ENCODE measurements at places on chromosomes 2 and 18.
A peak's percentile ranks its signal among the peaks of the same experiment; 100 is the strongest.

DNA sequence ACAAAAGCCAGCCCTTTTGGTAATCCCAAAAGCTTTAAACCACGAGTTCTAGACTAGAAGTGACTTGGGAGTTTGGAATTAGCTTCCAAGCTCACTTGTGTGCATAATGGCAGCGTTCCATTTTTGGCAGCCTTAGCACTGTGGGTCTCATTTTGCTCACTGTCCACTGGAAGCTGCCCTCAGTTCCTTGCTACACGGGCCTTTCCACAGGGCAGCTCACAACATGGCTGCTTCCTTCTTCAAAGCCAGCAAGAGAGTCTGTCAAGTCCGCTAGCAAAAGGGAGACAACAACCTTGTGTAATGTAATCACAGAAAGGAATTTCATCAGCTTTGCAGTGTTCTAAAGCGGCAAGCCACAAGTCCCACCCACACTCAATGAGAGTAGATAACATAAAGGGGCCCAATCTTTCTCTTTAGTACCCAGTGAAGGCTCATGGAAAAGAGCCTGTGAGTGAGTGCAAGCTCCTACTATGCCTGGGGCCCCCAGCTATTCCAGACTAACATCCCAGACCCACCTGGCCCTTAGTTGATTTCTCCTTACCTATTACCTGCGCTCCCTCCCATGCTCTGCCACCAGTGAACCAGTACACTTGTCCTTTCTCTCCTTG, 239.7 kb upstream of the FBXO11 start:
- DNase-seq = no peak

GRCh38 chr2:111202266-111203040, 81.7 kb downstream of the BCL2L11 start:
- DNase-seq = no peak

GRCh38 chr2:236393101-236393500, 128.9 kb upstream of the ASB18 start:
- DNase-seq = no peak

DNA sequence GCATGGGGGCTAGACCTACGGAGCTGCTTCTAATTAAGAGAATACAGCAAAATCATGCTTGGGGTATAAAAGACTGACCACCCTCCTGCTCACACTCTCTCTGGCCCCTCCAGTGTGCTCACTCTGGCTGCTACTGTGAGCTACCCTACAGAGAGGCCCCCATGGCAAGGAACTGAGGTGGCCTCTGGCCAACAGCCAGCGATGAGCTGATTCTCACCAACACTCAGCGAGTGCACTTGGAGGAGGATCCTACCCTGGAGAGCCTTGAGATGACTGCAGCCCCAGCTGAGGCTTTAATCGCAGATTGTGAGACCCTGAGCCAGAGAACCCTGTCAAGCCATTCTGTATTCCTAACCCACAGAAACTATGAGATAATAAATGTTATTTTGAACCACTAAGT, 88.2 kb downstream of the GFPT1 start:
- peak; percentile 67 for DNase-seq

DNA sequence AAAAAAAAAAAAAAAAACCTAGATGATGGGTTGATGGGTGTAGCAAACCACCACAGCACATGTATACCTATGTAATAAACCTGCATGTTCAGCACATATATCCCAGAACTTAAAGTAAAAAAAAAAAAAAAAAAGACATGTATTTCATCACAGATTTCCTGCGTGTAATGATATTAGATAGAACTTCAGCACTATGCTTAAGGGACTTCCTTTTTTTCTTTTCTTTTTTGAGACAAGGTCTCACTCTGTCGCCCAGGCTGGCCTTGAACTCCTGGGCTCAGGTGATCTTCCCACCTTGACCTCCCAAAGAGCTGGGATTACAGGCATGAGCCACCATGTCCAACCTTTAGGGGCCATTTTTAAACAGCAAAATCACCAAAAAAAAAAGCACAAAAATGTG, 42.0 kb downstream of the NEURL3 start:
- DNase-seq = no peak

DNA sequence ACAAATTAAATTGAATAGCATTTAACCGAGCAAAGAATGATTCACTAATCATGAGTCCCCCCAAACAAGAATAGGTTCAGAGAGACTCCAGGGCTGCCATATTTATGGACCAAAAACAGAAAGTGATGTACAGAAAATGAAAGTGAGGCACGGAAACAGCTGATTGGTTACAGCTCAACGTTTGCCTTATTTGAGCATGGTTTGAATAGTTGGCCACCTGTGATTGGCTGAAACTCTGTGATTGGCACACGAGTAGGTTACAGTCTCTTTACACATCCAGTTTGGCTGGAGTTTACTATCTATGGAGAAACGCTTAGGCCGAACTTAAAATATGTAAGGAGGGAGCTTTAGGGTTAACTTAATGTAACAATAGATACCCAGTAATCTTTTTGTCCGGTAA, 27.0 kb upstream of the DPYSL5 start:
- DNase-seq = no peak

DNA sequence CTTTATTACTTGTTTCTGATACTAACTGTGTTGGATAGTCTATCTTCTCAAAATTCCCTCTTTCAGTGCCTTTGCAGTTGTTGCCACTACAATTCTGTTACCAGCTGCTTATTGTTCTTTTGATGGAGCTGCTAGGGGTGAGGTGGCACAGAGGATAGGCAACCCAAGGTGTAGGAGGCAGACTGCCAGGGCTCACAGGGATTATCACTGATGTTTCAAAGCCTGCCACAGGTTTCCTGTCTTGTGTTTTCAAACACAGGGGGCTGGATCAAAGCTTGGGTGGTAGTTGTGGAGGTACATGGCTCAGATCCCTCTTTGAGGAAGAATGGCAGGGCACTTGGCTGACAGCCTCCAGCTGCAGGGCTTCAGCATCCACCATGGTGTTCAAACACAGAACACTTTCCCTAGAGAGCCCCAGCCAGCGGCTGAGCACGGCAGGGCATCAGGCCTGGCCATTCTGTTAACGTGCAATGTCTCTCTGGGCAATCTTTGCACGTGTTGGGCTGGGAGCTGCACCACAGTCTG, 87.1 kb downstream of the POLE4 start:
- no peak for DNase-seq

GRCh38 chr2:126244937-126245336, 411.0 kb upstream of the GYPC start:
- DNase-seq = peak; percentile 34

Measured in kidney capillary endothelial cell (primary cell).